ENCODE measurements at places on chromosomes 4 and X. TPM values are rescaled to one million over a fixed set of nuclear protein-coding genes. Genes with fewer than 3 reads are reported as not detected.

- DNase-seq, result no peak
These were observed 58.1 kb upstream of the ADRA2C start for GRCh38 chr4:3708103-3708510.

DNA sequence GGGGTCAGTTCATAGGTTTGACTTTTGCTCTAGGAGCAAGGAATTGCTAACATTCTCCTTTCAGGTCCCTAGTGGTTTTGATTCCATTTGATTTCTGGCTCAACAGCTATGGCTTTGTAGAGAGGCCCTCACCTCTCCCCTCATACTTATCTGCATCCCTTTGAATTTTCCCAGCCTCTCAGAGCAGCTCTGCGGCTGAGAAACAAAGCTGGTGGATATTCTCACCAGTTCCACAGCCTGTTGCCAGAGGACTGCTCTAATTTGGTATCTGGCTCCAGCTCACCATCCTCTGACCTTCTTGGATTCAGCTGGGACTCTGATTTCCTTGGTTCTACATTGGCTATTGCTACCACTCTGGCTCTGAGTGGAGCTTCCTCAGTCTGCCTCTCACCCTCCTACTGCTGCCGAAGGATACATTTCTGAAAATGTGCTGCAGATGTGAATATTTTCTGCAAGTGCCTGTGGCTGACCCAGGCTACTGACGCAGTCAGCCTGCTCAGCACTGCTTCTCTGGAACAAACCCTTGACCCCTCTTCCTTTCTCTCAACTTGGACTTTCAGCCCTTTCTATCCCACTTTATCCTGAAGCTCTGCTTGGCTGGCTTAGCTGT, 110.9 kb upstream of the ENPEP start:
- no peak for DNase-seq

- no peak for DNase-seq
These were observed at the start of gene CXCL10 for GRCh38 chr4:76023389-76023788. Gene CXCL10 (minus strand): TSS chr4:76023497. CDS start chr4:76023431, 66 bp downstream.

GRCh38 chr4:3044870-3045819, 29.2 kb downstream of the HTT-AS start:
- DNase-seq, result no peak

GRCh38 chr4:57370691-57371090, 260.5 kb upstream of the IGFBP7 start:
- no peak for DNase-seq

- DNase-seq, result no peak
These were observed 9.0 kb downstream of the CTBP1 start for GRCh38 chr4:1239950-1240307.

DNA sequence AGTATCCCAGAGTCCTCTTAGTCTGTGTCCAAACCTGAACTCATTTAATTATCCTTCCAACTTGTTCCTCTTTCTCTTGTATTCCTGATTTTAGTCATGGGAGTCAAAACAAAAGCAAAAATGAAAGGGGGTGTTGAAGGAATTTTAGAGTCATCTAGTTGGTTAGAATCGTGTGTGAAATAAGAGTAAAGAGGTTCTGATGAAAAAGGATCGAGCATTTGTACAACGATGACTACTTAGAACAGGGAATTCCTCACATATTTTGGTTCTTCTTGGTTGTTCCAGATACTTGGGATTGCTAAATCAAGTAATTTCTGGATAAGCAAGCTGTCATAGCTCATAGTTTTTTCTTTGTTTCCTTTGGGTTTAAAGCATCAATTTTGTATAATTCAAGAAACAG, 194.4 kb downstream of the BCOR start:
- no peak for DNase-seq

- no peak for DNase-seq
These were observed 3.4 kb downstream of the ACSL1 start for GRCh38 chr4:184822356-184822755.

GRCh38 chr4:172109466-172109865, 296.3 kb downstream of the GALNTL6 start:
- no peak for DNase-seq

DNA sequence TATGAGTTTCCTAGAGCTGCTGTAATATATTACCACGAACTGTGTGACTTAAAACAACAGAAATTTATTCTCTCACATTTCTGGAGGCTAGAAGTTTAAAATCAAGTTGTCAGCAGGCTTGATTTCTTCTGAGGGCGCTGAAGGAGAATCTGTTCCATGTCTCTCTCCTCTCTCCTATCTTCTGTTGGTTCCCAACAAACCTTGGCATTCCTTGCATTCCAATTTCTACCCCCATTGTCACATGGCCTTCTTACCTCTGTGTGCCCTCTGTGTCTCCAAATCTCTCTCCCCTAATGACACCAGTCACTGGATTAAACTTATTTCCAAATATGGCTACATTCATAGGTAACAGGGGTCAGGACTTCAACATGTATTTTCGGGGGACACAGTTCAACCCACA, 672.7 kb downstream of the RPA4 start:
- no peak for DNase-seq

DNA sequence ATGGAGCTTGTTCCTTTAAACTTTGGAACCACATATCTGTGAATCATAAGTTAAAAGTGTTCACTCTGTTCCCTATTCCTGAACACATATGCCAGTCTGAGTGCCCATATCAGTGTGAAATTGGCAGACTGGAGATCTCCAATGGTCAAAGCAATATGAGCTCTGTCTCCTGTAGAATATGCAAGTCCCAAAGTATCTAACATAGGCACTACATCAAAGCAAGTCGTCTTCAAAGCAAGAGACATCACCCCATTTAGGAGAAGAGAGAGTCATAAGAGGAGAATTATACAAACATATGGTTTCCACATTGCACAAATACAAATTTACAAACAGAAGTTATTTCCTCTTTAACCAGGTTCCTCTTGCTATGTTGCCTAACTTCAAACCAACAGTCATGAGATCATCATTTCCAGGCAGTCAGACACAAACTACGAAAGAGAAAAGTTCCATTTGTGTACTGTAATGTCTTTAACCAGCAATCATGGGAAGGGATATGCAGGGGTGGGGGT, 9.9 kb upstream of the GK start:
- DNase-seq, result no peak

- DNase-seq, result no peak
These were observed 93.9 kb downstream of the NSUN7 start for GRCh38 chr4:40843696-40844095.

- DNase-seq, result no peak
These were observed 383.7 kb upstream of the MAGEB18 start for GRCh38 chrX:25754399-25754798.

GRCh38 chrX:105462186-105462585, 241.7 kb upstream of the TEX13A start:
- DNase-seq, result no peak

DNA sequence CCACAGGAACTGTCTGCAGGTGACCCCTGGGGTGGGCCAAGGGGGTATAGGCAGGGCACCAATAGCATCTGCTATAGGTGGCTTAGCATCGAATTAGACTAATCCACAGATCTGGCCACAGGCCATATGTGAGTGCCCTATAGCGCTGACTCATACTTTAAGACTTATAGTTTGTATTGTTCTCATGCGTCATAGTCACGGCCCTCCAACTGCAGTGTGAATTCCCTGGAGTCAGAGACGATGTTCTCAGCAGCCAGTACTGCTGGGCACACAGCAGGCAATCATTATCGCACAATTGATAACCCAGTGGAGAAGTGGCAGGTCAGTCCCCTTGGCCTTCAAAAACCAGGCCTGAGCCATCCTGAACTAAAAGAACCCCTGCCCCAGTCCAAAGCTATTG, 58.1 kb downstream of the ADGRG2 start:
- no peak for DNase-seq

DNA sequence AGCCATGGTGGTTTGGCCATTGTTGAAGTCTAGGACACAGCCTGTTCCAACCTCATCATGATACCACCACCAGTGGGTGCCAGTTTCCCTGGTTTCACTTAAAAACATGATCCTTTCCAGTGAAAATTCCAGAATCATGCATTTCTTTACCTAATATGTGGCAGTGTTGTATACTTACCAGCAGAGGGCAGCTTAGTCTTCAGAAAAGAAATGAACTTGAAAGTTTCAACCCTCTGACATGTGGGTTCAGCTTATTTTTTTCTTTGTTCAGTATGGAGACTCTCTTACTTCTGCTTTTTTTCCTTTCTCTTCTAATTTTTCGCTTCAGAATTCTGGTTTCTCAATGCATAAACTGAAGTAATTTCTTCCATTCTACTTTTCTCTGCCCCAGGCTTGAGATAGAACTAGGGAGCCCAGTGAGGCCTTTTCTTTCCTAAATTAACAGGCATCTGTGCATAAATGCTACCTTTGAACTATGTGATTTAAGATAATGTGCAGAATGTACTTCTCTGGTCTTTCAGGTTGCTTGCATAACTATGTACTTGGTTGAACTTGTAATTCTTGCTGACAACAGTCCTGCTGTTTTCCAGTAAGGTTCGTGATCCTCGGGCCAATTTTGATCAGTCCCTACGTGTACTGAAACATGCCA, 10.7 kb downstream of the LIAS start:
- DNase-seq, result peak; percentile 49

DNA sequence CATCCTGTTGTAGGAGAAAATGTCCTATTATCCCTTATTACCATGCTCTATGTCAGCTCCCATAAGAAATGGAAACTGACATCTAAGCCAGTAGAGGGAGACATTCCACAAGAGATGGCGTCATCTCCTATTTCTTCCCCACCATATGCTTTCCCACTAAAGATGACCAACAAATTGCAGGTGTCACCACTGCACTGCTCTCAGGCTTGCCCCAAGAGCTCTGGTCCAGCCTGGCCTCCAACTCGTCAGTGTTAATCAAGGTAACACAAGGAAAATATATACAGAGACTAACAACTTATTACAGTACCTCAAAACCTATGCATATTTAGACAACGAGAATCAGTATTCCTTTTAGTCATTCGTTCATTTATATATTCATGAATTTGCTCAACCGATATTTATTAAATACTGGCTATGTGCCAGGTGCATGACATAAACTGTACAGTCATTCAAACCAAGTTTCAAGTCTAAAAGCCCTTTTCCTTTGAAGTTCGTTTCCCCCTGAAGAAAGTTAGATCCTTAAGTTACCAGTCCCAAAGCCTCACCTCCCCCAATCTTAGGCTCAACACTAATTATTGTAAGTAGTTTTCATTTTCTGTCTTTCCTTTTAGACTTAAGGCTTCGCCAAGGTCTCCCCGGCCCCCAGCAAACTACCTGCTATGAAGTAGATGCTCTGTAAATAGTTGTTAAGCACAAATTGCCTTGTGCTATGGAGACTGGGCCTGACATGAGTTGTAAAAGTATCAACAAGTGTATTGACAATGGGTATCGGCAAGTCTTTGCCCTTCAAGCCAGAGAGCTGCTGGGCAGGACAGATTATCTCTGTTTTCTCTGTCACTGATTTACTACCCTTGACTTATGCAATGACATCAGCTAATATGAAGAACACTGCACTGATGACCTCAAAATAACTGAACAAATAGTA, 3.1 kb upstream of the FGB start:
- peak; percentile 19 for DNase-seq

DNA sequence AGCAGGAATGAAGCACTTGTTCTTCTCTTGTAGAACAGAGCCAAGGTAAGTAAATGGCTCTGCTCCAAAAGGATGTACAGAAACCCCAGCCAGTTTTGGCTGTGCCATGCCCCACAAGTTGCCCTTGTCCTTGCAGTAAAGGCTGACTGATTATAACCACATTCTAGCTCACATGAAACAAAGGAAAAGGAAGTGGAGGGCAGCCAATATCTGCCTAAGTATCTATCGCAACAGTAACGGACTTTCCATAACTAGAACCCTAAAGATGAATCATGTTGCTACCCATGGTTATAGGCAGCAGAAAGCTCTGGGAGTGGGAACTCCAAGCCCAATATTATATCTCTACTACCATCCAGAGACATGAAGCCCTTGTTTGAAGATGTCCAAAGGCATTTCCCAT, 95.7 kb downstream of the COMMD8 start:
- no peak for DNase-seq

DNA sequence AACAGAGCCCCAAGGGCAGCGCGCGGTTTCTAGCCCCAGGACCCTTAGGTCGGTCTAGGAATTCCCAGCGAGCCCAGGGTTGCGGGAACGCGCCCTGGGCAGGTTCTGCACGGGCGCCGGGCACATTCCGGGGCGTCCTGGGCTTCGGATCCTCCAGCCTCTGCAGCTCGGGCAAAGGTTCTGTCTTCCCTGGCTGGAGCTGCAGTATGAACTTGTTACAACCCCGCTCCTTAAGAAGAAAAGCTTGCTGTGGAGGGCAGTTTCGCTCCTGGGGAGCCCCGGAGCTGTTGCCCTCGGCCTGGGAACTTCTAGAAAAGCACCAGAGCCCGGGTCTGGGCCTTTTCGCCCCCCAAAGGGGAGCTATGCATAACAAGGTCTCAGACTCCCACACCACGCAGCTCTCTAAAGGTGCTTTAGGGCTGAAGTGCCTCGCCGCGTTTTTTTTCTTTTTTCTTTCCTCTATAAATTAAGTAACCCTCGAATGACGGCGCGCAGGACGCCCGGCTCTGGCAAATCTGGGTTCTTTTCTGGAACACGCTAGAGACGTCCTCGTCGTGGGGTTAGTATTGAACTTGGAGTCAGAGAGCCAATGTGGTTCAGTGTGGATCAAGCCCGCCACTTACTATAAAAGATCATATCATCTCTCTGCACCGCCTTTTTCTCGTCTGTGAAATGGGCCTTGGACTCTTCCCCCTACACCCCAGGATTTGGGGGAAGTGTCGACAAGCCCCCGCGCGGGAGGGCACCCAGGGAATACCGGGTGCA, 5.7 kb downstream of the MSX1 start:
- no peak for DNase-seq

- DNase-seq, result no peak
These were observed 109.8 kb upstream of the HPGD start for GRCh38 chr4:174631901-174632758.

PAGE5 gene
- not detected for total RNA-seq

RAB39B gene
- 0.36 TPM for total RNA-seq

NIPAL1 gene
- total RNA-seq, result 3.9 TPM

TRAM1L1 gene
- total RNA-seq, result 2.5 TPM

EGF gene
- 0.46 TPM for total RNA-seq

TNMD gene
- total RNA-seq, result not detected

GPR173 gene
- total RNA-seq, result 2.2 TPM

PLXNB3 gene
- 7.4 TPM for total RNA-seq

ACE2 gene
- total RNA-seq, result 0.06 TPM

CSAG1 gene
- total RNA-seq, result not detected

THAP9 gene
- total RNA-seq, result 3.0 TPM

CSAG3 gene
- total RNA-seq, result not detected

RWDD4 gene
- total RNA-seq, result 17.2 TPM

CPZ gene
- 0.86 TPM for total RNA-seq

CD38 gene
- total RNA-seq, result not detected
